Left colon (tissue), 2 donors: ENCODE measurements at places on chromosomes 7 and 10.

DNA sequence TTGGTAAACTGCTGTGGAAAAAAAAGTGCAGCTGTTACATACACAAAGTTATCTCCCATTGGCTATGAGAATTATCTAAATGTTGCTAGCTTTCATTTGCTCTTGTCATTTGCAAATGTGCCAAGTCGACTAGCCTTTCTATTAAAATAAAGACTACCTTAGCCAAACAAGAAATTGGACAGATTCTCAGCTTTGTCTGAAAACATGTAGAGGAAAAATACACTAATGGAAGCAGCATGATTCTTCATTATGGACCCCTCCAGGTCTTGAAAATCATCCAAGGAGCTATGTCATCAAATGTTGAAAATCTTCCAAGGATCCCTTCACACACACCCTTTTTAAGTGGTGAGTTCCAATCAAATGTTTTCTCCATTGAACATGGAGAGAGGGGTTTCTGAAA, 237.7 kb downstream of the ETV1 start:
- no peak for DNase-seq

- DNase-seq = no peak
Observed at GRCh38 chr7:153454306-153454705, 597.9 kb upstream of the DPP6 start.

GRCh38 chr7:23938937-23939552, 229.0 kb downstream of the STK31 start:
- peak; percentile 14 for DNase-seq

GRCh38 chr10:126468876-126469643, 80.8 kb upstream of the ADAM12 start:
- DNase-seq = no peak

GRCh38 chr10:21030091-21030490, 133.0 kb upstream of the NEBL start:
- no peak for DNase-seq

- no peak for DNase-seq
Observed at GRCh38 chr7:35723011-35723410, 28.1 kb upstream of the HERPUD2 start.

DNA sequence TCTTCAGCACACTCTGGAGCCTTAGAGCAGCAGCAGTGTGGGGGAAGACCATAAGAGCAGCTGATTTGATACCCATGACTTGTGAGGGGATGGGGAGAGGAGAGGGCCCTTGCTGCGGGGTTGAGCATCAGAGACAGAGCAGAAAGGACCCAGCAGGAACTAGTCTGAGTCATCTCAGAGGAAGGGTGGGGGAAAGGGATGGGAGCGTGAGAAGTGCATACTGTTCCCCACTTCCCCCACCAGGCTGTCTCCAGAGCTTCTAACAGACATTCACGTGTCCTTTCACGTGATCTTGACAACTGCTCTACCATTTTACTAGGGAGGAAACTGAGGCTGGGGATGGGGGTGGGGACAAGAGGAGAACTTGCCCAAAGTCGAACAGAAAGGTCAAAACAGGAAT, 38.7 kb downstream of the FAM241B start:
- no peak for DNase-seq

DNA sequence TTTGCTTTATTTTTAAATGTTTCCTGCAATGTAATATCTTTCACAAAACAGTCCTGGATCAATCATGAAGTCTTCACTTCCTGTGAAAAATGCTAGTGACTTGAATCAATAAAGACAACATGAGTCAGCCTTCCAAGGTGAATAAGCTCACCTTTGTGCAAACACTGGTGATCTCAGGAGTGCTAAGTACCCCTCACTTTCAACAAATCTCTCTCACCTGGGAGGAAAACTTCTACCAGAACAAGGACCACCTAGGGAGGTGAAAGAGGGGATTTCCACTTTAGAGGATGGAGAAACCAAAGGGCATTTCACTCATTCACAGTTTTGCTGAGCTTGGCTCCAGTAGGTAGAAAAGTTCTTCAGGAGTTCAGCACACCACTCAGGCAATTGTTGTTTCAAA, 64.8 kb downstream of the CALD1 start:
- DNase-seq = no peak

- DNase-seq = no peak
Observed at GRCh38 chr10:83372646-83373045, 766.7 kb upstream of the GHITM start.

DNA sequence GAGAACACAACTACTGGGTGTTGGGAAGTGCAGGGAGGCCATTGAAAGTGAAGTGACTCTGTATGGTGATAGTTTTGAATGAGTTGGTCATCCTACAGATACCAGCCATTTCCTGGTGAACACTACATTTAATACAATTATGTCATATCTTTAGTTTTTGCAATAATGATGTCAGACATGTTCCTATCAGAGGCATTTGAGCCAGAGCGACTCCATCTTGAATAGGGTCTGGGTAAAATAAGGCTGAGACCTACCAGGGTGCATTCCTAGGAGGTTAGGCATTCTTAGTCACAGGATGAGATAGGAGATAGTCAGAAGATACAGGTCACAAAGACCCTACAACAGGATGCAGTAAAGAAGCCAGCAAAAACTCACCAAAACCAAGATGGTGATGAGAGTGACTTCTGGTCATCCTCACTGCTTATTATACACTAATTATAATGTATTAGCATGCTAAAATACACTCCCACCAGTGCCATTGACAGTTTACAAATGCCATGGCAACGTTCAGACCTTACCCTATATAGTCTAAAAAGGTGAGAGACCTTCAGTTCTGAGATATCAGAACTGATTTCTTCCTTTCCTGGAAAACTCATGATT, 28.2 kb downstream of the ADK start:
- DNase-seq = no peak

DNA sequence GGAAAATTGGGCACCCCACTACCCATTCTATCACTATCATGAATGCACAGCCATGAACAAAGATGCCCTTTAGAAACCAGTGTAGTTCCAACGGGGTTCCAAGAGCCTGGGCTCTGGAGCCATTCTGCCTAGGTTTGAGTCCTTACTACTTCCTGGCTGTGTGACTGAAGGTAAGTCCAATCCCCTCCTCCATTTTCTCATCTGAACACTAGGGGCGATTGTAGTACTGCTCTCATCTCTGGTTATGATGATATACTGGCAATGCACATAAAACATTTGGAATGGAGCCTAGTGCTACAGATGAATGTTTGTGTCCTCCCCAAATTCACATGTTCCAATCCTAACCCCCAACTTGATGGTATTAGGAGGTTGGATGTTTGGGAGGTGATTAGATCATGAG, 28.1 kb upstream of the CDH23 start:
- no peak for DNase-seq

- DNase-seq = no peak
Observed at GRCh38 chr7:33610918-33611317, 294.4 kb upstream of the BMPER start.

DNA sequence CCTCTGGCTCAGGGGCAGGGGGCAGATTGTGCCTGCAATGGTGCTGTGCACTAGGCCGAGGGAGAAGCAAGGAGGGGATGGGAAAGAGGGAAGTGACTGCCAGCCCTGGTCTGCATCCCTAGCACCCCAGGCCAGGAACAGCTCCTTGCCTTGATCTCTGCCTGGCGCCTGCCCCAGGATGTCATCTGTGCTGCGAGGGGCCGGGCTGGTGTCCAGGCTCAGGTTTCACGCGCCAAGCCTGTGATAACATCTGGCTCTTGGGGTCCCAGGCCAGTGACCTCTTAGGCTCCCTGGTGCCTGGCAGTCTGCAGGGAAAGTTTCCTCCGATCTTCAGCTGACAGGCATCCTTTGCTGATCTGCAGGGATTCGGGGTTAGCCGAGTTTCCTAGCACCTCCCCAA, 193.5 kb upstream of the GPR26 start:
- DNase-seq = no peak

- DNase-seq = no peak
Observed at GRCh38 chr7:112122798-112123197, 83.4 kb downstream of the DOCK4 start.
